ENCODE measurements at places on chromosomes 6 and 20.

- DNase-seq, result no peak
These were observed 43.2 kb downstream of the YTHDF1 start for GRCh38 chr20:63172726-63173125.

- no peak for DNase-seq
These were observed 38.2 kb downstream of the HLA-A start for GRCh38 chr6:29980511-29980910.

GRCh38 chr20:9912858-9913434 lies 74.1 kb upstream of the PAK5 start:
- DNase-seq, result peak; percentile 3

DNA sequence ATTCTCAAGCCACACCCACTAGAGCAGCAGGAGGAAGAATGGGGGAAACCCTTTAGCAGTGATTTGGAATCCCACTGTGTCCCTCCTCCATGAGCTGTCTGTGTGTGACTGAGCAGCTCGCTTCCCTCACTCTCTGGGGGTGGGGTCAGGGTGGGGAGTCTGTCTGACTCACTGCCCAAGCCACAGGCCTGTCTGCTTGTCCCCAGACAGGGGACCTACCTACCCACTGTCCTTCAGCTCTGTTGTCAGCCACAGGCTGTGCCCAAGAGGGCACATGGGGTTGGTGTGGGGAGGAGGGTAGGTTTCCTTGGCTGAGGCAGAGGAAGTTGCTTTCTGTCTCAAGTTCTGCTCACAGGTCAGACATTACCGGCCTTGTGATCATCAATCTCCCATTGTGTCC lies 127.0 kb downstream of the MAFB start:
- no peak for DNase-seq

DNA sequence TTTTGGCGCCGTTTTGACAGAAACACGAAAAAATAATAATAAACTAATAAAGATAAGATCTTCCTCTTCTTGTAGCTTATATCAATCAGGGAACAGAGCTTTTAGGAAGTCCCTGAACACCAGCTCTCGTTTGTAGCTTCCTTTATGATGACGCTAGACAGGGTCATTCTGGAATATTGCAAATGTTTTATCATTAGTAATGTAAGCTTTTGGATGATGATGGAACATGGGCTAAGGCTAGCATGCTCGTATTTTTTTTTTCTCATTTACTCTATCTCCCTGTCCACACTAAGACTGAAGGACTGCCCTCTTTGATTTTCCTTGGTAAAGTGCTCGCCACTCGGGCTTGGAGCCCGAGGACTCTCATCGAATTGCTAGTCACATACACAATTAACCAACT lies 22.1 kb upstream of the POM121L2 start:
- DNase-seq, result no peak

GRCh38 chr20:17661121-17661744 lies 20.8 kb downstream of the RRBP1 start:
- DNase-seq, result no peak

DNA sequence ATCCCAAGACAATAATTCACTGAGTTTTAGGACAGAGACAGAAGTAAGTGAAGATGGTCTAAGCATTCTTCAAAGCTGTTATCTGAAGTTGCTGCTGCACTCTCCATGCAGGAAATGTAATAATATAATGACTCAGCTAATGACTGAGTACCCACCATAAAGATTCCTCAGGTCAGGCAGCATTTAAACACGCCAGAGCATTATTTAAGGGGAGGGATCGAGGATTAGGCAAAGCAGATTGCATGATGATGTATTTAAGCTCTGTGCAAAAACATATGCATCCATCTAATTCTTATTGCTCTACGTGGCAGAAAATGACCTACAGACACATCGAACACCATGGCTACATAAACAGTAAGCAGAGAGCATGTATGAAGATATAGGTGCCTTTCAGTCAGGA lies 216.4 kb downstream of the UNC5CL start:
- DNase-seq, result no peak

DNA sequence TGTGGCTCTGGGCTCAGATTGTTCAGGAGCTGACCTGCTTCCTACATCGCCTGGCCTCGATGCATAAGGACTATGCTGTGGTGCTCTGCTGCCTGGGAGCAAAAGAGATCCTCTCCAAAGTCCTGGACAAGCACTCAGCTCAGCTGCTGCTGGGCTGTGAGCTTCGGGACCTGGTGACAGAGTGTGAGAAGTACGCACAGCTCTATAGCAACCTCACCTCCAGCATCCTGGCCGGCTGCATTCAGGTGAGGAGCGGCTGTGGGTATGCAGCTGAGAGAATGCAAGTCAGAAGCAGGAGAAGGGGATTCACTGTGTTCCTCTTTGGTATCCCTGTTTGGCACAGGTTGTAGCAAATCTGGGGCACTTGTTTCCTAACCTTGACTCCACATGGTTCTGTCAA lies 17.9 kb downstream of the CUL9 start:
- no peak for DNase-seq

GRCh38 chr6:16773362-16773761 lies 12.1 kb upstream of the ATXN1 start:
- DNase-seq, result no peak

- no peak for DNase-seq
These were observed 14.9 kb downstream of the TMEM170B start for GRCh38 chr6:11552442-11552841.

- no peak for DNase-seq
These were observed 87.9 kb downstream of the HUS1B start for GRCh38 chr6:568954-569523.

GRCh38 chr6:3843379-3844096 lies 5.6 kb upstream of the FAM50B start:
- DNase-seq, result no peak

DNA sequence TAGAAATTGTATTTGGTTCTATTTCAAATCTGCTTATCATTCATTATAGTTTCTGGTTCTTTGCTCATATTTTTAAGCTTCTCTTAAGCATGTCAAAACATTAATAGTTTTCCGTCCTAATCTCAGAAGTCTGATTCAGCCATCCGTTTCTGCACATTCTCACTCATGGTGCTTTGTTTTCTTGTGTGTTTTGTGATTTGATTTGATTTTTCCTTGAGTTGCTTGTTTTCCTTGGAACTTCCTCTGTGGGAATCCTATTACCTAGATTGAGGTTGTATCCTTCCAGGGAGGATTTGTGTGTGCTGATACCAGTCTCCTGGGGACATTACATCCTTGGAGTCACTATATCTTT lies 7.9 kb downstream of the SNX9 start:
- no peak for DNase-seq

- DNase-seq, result no peak
These were observed 79.0 kb upstream of the B3GAT2 start for GRCh38 chr6:71035871-71036270.

DNA sequence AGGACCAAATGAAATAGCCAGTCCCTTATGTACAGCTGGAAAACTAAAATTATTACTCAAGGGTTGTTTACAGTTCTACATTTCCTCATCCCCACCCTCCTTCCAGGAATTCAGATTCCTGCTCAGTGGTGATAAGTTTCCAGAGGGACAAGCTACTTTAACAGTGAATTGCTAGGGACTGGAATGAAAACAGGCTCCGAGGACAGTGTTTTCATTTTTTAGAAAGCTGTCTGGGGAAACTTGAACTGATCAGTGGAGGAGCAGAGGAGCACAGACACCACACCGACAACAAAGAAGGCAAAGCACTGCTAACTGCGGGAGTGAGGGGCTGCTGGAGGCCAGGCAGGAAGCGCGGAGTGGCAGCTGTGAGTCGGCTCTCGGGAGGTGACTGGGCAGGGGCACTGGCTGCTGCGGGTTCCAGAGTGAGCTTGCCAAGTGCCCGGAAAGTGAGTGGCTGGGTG lies 322.2 kb downstream of the ESR1 start:
- DNase-seq, result no peak

GRCh38 chr6:110048221-110048875 lies 70.2 kb downstream of the GPR6 start:
- DNase-seq, result no peak

DNA sequence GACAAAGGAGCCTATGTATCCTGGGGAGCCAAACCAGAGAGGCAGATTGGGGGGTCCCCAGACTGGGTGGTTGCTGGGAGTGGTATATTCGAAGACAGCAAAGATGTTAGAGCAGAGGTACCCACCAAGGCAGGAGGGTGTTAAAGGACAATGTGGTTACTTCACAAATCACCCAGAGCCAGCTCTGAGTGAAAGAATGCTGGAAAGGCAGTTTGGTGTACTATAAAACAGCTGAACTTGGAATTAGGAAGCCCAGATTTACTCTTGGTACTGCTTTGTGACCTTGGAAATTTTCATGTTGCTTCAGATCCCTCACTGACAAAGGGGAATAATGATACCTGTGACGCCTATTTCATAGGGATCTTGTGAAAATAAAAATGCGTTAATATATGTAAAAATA lies 121.6 kb downstream of the CD164 start:
- DNase-seq, result no peak

DNA sequence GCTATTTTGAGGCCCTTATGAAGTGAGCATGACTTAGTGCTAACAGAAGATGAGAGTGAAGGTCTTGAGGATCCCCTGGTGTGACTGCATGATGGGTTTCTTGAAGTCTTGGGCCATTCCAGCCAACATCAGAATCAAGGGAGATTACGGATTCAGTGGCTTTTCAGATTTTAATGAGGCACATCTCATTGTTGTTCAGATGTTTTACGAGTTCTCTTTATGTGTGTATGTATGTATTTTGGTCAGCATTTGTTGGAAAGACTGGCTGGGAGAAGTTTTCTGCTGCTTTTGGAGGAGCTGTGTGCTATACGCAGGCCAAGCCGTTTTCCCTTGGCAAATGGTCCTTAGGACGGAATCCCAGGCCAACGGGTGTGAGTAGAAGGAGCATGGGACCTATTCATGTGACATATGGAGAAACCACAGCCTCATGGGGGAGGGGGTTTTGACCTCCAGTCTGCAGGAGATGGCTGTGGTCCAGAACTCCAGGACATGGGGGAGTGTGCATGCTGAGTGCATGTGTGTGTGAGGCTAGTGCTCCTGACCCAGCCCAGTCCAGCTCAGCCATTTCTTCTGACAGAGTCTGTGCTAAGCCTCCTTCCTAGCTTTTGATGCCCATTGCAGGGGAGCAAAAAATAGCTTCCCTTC lies 35.3 kb downstream of the CHMP4B start:
- DNase-seq, result no peak

- DNase-seq, result no peak
These were observed 39.2 kb downstream of the TRIM27 start for GRCh38 chr6:28884423-28885131.

DNA sequence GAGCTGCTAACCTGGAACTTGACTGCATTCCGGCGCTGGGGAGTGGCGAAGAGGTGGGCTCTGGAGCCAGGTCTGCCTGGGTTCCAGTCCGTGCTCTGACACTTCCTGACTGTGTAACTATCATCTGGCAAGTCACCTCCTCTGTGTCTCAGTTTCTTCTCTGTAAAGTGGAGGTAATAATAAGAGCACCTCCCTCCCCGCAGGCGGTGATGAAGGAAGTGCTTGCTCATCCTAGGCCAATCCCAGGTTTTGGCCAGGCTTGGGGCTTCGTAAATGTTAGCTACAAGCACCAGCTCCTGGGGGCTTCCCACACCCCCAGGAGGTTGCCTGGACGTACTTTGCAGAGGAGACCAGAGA lies 32.8 kb downstream of the SNAI1 start:
- DNase-seq, result no peak

DNA sequence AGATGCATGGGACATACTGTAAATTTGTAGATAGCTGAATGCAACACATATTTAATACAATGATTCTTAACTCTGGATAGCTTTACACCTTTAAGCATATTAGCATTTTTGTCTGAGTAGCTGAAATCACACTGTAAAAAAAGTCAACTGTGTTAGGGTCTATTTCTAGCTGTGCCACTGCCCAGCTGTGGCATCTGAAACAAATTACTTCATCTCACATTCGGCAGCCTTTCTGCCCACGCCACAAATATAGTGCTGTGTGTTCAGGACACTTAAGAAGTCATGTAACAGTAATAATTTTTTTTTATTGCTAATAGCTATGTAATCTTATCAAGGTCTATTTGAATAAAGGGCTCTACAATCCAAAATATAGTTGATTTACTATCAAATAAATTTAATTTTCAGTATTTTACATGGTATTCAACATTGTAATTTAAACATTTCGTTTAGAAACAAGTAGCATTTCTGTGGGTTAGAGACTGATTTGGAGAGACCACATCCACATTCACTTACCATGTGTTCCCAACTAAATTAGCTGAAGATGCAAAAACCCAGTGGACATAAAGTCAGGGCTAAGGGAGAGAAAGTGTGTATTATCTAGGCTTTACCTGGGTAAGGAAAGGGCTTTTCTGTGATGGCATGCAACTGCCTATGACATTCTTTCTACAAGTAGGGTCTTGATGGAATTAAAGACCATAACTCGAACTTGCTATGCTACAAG lies 276.7 kb downstream of the PLCB1 start:
- no peak for DNase-seq

DNA sequence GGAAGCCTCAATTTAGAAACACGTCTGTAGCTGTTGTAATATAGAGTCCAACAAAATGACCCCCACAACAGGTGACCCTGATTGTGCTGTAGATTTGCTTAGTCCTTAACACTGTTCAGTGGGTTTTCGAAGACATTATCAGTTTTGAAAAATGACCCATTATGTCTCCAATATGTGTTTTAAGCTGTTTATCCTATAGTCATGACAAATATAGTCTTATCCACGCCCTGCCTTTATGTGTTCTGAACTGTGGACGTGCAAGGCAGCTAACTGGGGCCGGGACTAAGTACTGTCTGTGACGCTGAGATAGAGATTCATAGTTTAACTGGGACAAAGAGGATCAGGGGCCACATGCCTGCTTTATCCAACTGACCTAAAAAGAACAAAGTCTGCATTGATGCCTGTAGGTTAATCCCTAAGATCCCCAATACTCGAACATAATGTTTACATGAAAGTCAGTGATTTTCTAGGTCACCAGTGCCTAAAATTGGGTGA lies 192.4 kb downstream of the CD83 start:
- no peak for DNase-seq

- no peak for DNase-seq
These were observed 1.2 kb upstream of the EDN1 start for GRCh38 chr6:12288914-12289313.

- DNase-seq, result no peak
These were observed 40.1 kb upstream of the LTV1 start for GRCh38 chr6:143802833-143803565.

GRCh38 chr6:11262242-11262641 lies 29.8 kb upstream of the NEDD9 start:
- DNase-seq, result no peak

DNA sequence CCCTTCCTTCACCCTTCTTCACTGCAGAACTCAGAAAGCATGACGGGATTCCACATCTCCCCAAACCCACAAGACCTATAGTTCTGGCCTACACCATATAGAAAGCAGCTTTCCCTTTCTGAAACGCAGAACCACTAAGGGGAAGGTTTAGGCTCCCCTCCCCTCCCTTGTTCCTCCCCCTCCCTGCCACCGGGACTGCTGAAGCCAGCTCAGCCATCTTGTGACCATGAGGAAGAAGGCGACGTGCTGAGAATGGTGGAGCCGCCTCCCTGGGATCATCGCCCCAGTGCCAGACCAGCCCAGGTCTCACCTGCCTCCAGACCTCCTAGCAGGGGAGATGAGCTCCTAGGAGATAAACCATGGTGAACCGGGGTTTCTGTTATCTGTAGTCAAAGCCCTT lies 19.6 kb downstream of the SERPINB6 start:
- no peak for DNase-seq

GRCh38 chr20:62923669-62924441 lies 2.5 kb downstream of the DIDO1 start:
- no peak for DNase-seq

Data from stimulated activated CD4-positive, alpha-beta T cell treated with anti-CD3 and anti-CD28 coated beads, Interleukin-15, amount 100 ng/mL, for 1 hour (primary cell).